H54 (cell line): ENCODE measurements at places on chromosomes 2 and 18.

DNA sequence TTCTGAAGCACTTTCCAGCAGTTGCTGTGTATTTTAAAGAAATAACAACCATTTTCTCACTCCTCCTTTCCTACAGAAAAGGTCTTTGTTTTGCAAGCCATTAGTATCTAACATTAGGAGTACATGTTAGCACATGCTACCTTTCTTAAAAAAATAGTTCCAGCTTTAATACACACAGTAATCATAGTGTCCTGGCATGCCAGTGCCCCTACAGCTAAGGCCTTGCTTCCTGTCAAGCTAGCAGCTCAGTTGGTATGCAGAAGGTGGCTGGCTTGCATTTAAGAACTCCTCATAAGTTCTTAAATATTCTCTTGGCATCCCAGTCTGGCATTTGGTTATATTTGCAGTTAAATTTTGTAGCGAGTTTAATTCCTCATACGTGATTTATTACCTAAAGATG, 141.3 kb upstream of the IL1R2 start:
- no peak for DNase-seq

DNA sequence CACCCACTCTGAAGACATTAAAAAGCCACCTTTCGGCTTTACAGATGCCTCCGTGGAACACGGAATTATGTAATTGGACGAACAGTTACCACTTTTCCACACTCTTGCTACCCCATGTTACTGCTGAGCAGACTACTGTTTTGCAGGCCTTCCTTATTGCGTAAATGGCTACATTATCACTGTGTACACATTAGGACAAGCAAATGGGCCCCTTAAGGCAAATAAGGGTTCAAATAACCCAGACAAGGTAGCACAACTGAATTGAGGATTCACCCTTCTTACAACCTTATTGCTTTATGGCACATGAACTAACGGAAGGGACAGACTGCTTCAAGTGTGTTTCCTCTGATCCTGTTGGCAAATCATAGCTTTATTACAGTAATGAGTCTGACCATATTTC, 832.2 kb upstream of the FANCL start:
- DNase-seq: no peak

- DNase-seq: no peak
Measured at GRCh38 chr2:120935339-120936313, 200.0 kb downstream of the GLI2 start.

- no peak for DNase-seq
Measured at GRCh38 chr18:10727477-10727876, 201.7 kb downstream of the NAPG start.

DNA sequence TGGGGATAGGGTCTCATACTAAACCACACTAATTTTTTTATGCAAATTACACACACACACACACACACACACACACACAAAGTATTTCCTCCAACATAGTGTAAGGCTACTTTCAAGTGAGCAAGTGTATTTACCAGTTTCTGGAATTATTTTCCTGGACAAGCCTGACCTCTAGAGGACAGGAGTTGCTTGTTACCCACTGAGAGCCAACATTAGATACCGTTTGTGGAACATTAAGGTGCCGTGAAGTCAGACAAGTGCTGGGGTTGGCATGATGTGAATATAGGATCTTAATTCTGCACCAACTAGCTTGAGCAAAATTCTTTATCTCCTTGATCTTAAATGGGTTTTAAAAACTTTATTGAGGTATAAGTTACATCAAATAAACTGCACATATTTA, 39.3 kb upstream of the SERPINB2 start:
- DNase-seq: no peak

GRCh38 chr2:40592218-40592617, 140.3 kb upstream of the SLC8A1 start:
- no peak for DNase-seq

DNA sequence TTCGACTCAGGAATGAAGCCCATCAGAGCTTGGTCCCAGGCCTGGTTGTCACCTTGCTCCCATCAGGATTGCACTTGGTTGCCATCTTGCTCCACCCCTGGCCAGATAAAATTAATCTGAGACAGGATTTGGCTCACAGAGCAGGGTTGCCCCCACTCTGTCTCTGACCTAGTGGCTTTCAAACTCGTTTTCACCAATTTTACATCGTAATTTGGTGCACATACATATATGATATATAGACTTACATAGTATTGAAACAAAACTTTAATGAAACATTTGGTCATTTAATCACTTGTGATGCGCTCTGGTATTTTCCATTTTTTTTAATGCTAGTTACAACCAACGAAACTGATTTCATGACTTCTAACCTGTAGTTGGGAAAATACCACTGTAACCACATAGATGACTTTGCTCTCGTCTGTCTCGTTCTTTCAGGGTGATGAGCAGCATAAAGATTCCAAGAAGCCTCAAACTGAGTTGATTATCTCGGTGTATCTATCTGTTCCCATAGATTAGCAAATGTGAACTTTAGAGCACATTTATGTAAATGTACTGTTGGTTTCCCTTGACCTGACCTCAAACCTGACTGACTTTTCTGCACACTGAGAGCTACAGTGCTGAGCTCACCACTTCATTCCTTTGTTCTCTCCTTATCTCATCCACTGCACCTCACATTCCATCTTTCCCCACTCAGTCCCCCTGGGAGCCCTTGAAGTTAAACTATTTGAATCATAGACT, 30.5 kb upstream of the PLB1 start:
- no peak for DNase-seq

DNA sequence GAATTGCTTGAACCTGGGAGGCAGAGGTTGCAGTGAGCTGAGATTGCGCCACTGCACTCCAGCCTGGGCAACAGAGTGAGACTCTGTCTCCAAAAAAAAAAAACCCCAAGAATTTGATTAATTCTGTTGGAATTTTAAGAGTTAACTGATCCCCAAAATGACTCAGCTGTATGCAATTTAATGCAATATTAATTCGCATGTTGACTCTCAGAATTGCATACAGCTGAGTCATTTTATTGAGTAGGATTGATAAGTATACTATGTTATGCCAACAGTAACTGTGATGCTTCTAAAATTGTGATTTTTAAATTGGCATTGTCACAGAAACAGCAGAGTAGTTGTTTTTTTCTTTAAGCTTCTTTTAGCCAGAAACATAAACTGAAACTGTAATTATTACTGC, 19.6 kb downstream of the MSH2 start:
- no peak for DNase-seq

- no peak for DNase-seq
Measured at GRCh38 chr2:211367711-211368110, 811.3 kb downstream of the CPS1 start.

GRCh38 chr18:49591775-49592174, 29.9 kb downstream of the LIPG start:
- DNase-seq: no peak

GRCh38 chr2:96202152-96202854, 6.3 kb downstream of the STARD7 start:
- DNase-seq: no peak

DNA sequence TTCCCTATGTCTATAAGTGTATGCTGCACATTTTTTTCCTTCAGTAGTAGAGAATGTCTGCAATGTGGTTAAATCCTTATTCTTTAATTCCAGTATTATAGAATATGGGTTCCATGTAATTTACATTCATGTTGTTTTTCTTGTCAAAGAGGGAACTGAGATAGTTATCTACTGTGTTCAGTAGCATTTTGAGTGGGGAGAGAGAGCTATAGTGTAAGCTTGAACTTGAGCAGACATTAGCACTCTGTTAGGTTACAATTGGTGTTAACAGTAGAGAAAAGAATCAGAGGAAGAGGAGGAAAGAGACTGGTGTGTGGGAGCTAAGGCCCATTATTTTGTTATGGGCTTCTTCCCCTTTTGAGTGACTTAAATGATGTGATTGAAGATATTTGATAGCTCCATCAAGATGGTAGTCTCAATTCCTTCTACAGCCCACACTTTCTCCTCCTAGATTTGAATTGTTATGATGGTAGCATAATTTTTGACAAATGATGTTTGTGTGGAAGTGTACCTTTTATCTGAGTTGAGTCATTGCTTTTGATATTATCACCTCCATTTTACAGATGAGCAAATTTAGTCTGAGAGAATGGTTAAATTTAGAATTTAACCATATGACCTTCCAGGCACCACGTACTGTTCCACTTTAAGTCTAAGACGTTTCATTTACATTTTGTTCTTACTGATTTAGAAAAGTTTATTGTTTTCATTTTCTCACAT, 71.3 kb downstream of the FMNL2 start:
- DNase-seq: no peak

GRCh38 chr2:195575879-195576401, 81.1 kb upstream of the SLC39A10 start:
- peak; percentile 20 for DNase-seq

- DNase-seq: no peak
Measured at GRCh38 chr2:3420769-3421397, 41.4 kb downstream of the TRAPPC12 start.

GRCh38 chr2:85911097-85911496, 22.3 kb upstream of the ST3GAL5 start:
- DNase-seq: no peak

DNA sequence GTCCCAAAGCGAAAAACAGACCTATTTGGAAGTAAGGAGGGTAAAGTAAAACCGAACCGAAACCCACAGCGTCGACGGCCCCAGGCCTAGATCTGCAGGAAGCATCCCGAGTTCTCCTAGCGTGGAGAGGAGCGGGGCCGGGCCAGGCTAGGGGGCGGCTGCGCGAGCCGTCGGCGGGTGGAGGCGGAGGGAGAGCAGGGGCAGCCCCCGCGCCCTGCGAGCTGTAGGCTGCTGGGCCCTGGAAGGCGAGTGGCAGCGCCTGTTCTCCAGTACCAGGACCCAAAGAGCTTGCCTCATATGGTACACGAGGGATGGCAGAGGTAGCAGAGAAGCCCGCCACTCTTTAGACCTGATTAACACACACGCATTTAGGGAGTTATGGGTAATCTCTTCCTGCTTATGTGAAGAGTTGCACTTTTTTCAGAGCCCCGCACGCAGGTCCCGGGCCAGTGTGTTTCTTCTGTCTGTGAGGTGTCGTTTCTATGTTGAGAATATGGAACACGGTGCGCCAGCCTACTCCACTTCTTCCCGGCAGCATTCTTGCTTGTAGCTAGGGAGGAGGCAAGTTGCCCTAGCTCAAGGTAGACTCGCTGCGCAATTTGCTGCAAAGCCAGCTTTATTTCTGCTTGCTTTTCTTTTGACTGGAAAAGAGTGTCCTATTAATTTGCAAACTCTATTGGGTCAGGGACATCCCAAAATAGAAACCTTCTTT, 71.1 kb downstream of the ARHGEF33 start:
- DNase-seq: no peak

GRCh38 chr2:112794841-112795240, 10.5 kb upstream of the IL1A start:
- DNase-seq: no peak

DNA sequence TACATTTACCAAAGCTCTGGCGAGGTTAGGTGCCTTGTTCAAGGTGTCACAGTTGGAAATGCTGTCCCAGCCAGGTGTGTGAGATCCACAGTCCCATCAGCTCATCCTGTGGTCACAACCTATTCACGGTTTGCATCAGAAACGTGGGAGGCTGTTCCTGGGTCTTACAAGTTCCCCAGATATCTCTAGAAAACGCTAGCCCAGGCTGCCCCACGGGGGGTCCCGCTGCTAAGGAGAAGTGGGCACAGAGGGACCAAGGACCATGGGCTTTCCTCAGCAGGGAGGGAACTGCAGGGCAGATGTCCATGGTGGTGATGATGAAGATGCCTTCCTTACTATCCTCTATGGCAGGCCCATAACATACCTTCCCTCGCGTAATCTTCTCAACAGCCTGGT, 649 bp downstream of the FECH start:
- DNase-seq: no peak

GRCh38 chr2:200340508-200341224, 34.2 kb downstream of the SPATS2L start:
- no peak for DNase-seq

GRCh38 chr2:121140734-121141133, 144.3 kb downstream of the TFCP2L1 start:
- DNase-seq: no peak

DNA sequence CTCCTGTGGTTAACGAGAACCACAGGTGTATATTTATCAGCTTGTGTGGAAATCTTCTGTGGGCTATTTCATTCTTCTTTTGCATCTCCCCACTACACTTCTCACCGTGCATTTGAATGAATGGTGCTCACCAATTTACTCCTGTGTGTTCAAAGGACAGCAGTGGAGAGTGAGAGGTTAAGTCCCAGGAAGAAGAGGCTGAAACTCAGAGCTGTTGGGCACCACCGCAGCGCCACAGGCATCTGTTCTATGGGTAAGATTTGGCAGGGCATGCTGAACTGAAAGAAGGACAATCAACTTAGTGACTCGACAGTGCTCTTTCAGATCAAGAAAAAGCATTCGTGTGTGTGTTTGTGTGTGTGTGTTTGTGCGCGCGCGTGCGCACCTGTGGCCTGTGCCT, 297.9 kb upstream of the SIX2 start:
- DNase-seq: no peak

GRCh38 chr2:152025678-152026287, 73.1 kb downstream of the CACNB4 start:
- peak; percentile 35 for DNase-seq

DNA sequence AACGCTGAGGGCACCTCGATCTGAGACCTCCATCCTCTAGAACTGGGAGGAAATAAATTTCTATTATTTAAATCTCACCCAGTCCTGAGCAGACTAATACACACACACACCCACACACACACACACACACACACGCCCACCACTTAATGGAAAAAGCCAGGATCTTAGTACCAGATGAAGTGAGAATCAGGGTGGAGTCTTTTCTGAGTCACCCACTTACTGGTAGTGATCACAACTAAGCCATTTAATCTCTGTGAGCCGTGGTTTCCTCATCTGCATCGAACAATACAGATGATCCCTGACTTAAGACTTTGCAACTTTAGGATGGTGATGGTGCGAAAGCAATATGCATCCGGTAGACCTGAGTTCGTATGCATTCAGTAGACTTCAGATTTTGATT, 18.6 kb downstream of the THNSL2 start:
- no peak for DNase-seq

DNA sequence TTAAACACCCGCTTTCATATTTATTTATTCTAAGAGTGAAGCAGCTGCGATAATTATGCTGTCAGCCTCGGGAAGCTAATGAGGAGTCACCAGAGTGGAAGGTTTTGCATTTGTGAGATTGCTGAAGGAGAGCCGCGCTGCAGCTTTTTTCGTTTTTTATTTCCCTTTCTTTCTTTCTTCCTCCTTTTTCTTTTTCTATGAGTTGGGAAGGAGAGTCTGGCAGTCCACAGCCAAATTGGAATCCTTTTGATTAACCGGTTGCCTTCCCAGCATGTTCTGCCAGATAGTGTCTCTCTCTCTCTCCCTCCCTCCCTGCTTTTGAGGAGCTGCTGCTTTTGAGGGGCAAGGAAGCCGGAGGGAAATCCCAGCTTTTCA, 82.1 kb downstream of the CDK15 start:
- DNase-seq: no peak

GRCh38 chr2:239569401-239570090, 168.7 kb upstream of the HDAC4 start:
- no peak for DNase-seq
